CD8-positive, alpha-beta memory T cell (primary cell): ENCODE measurements at places on chromosomes 1 and 21. TPM values are rescaled to one million over a fixed set of nuclear protein-coding genes. Genes with fewer than 3 reads are reported as not detected.
A peak's percentile ranks its signal among the peaks of the same experiment; 100 is the strongest.

- DNase-seq, result peak; percentile 56
These were observed 8.0 kb downstream of the SMAP2 start for GRCh38 chr1:40381268-40382107.

- DNase-seq, result no peak
These were observed 20.4 kb downstream of the GPR161 start for GRCh38 chr1:168116327-168116799.

GRCh38 chr1:159473335-159473734 lies 33.8 kb downstream of the OR10J1 start:
- DNase-seq, result no peak

DNA sequence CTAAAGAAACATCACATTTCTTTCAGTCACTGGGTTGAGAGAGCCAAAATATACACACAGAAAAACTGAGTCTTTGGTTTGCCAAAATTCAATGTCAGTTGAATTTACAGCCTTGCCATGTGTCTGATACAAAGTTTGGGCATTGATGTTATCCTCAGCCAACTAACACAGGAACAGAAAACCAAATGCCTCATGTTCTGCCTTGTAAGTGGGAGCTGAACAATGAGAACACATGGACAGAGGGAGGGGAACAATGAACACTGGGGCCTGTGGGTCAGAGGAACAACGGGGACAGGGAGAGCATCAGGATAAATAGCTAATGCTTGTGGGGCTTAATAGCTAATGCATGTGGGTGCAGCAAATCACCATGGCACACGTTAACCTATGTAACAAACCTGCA lies 39.6 kb upstream of the C21orf91 start:
- DNase-seq, result no peak

GRCh38 chr1:162365284-162366020 lies 11.2 kb downstream of the SPATA46 start:
- no peak for DNase-seq

- no peak for DNase-seq
These were observed 5.2 kb downstream of the H6PD start for GRCh38 chr1:9239622-9240401.

DNA sequence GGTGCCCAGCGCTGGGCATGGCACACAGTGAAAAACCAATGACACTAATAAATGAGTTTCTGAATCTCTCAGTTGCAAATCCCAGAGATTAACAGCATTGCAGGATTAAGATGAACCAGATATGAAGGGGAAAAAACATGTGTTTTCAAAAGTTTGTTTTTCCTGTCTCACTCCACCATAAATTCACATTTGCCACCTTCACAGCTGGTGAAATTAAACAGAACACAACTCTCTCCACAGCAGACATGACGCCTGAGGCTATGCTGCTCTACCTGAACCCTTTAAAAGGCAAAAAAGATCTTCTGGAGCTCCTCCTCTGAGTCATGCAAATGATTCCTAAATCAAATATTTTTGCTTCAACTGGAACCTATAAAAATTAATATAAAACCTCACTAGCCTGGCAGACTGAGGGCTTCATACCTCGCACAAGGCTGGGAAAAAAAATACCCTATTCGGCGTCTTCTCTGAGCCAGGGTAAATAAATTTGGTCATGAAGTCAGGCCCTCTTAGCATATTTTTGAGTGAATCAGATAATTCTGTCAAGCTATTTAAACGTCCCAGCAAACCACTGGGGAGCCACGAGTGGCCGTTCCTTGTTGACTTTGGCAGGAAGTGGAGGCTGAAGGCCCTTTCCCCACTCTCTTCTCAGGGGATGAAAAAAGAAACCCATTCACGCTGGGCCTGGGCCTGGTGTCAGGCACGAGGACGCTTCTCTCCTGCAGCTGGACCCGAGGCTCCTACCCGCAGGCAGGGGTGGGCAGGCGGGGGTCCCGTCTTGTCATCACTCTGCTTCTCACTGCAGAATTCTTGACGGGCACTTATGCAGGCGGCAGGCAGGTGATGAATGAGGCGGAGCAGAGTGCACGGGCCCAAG lies 53.0 kb downstream of the DMRTB1 start:
- no peak for DNase-seq

- no peak for DNase-seq
These were observed 35.2 kb downstream of the TP73 start for GRCh38 chr1:3687504-3687903.

DNA sequence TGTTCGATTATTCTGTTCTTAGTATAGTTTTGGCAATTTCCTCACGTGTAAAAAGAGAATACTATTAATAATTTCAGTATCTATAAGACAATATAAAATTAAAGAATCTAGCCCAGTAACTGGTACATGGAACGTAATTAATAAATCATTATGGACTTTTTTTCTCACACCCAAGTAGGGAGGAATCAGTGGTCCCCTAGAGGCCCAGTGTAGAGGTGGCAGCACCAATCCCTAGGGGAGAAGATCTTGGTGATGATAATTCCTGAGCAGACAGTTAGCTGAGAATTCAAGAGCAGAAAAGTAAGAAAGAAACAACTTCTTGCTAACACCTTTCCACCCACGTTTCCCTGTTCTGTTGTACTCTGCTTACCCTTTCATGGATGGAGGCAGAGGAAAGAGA lies 19.7 kb upstream of the SELE start:
- DNase-seq, result no peak

GRCh38 chr1:116808848-116809508 lies 54.7 kb downstream of the CD2 start:
- peak; percentile 42 for DNase-seq

CFHR4 gene
- not detected for total RNA-seq

DEPDC1 gene
- 11.7 TPM for total RNA-seq

SPATA46 gene
- total RNA-seq, result not detected
